ENCODE measurements at places on chromosomes 16 and 17.

DNA sequence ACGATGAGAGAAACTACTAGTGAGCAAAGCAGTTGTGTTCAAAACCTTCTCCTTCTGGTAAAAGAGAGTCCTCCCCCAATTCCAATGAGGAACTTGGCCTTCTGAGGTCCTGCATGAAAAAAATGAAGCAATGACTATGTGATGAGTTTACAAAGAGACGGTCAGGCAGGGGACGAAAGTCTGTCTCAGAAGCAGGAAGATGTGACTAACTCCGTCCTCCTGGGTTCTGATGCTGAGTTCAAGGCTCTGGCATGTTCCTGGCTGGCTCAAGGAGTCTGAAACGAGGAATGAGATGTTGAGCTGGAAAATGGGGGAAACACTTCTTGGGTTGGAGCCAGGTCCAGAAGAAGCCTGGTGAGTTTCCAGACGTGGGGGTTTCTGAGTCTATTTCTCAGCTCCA is 129.6 kb downstream of the CPPED1 start:
- no peak for DNase-seq

GRCh38 chr17:77613627-77614026 is 344.9 kb upstream of the TNRC6C start:
- DNase-seq, result no peak

DNA sequence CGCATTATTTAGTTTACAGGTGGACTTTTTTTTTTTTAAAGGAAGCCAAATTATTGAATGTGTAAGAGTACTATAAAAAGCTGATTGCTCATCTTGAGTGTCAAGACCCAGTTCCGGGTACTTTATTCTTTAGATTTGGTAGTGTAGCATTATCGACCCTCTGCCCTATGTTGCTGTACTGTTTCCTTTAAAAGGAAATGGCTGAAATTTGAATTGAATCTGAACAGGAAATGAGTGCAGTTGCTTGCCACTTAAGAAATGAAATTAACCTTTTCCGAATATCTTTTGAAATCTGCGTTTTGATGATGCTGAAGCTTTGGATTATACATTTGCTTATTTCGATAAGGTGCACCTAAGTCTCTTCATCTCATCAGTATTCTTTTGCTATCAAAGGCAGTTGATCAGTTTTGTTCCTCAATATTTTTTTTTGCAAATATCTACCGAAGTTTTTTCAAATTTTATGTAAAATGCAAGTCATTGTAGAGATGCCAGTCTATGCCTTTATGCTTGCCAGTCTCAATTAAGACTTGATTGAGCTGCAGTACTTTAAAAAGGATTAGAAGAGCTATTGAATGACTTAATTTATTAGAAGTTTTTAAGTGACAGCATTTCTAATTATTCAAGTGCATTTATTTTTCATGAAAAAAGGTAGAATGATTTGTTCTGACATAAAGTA is 1.8 kb downstream of the GGNBP2 start:
- DNase-seq, result no peak

DNA sequence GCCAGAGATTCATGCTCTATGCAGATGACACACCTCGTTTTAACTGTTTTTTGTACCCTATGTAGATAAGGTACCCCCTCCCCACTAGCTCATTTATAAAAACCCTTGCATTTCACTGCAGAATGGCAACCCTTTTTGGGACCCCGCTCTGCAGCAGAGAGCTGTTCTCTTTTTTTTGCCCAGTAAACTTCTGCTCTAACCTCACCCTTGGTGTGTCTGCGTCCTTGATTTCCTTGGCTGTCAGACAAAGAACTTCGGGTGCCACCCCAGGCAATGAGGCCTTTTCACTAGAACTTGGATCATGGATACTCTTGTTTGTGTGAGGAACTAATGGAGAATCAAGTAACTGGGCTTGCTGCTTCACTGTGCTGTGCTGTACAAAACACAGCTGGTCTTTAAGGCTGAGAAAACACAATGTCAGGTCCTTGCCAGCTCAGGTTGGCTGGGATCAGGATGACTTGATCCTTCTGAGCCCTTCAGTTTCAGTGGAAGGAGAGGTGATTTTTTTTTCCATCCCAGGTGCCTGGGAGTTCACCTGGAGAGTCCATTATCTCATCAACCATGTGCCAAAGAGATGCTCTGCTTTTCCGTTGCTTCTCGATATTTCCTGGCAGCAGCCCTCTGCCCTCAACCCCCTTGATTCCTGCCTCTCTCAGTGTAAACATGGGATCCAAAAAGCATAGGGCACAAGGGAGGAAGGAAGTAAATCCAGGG is 133.2 kb upstream of the FAM20A start:
- no peak for DNase-seq

- no peak for DNase-seq
These were observed 10.6 kb downstream of the CTRB1 start for GRCh38 chr16:75229172-75230031.

DNA sequence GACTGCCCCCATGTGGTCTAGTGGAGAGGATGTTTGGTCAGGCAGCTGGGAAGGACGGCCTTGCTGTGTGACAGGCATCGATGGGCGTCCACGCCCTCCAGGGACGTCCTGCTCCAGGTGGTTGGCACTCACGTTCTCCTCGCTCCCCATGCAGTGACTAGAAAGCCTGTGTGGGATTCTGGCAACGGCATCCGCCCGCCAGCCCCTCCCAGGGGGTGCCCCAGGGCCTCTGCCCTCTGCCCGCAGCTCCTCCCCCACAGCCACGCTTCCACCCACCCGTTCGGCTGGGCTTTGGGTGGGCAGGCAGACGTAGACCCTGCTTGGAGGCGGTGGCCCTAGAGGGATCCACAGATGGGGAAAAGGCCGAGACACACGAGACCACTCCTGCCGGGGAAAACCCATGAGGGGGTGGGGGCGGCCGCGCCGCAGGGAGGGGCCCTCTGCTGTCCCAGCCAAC is 4.7 kb upstream of the IL17C start:
- DNase-seq, result peak; percentile 15

- no peak for DNase-seq
These were observed 432.6 kb downstream of the UTP18 start for GRCh38 chr17:51692917-51693316.

- DNase-seq, result no peak
These were observed 4.6 kb downstream of the SLC25A10 start for GRCh38 chr17:81716674-81716996.

GRCh38 chr17:62723842-62724241 is 84.3 kb downstream of the MARCHF10 start:
- DNase-seq, result peak; percentile 80

GRCh38 chr16:81838794-81839193 is 59.7 kb downstream of the PLCG2 start:
- no peak for DNase-seq

DNA sequence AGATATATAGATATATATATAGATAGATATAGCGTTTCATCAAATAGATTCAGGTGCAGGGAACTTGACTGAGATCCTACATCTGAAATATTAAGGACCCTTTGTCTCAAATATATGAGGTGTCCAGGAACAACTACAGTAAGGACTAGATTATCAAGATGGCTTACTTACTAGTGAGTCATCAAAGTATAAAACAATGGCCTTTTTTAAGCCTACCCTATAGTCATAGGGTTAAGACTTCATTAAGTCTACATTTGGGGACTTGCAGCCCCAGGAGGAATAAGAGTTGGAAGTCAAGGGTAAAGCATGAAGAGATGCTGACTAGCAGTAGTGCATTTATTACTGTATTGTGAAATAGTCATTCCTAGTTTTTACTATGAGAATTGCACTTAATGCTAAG is 1023.4 kb downstream of the CDH11 start:
- no peak for DNase-seq

- no peak for DNase-seq
These were observed 22.3 kb upstream of the TRAP1 start for GRCh38 chr16:3739636-3740035.

- DNase-seq, result no peak
These were observed 762 bp downstream of the PYCARD start for GRCh38 chr16:31201582-31202413.

DNA sequence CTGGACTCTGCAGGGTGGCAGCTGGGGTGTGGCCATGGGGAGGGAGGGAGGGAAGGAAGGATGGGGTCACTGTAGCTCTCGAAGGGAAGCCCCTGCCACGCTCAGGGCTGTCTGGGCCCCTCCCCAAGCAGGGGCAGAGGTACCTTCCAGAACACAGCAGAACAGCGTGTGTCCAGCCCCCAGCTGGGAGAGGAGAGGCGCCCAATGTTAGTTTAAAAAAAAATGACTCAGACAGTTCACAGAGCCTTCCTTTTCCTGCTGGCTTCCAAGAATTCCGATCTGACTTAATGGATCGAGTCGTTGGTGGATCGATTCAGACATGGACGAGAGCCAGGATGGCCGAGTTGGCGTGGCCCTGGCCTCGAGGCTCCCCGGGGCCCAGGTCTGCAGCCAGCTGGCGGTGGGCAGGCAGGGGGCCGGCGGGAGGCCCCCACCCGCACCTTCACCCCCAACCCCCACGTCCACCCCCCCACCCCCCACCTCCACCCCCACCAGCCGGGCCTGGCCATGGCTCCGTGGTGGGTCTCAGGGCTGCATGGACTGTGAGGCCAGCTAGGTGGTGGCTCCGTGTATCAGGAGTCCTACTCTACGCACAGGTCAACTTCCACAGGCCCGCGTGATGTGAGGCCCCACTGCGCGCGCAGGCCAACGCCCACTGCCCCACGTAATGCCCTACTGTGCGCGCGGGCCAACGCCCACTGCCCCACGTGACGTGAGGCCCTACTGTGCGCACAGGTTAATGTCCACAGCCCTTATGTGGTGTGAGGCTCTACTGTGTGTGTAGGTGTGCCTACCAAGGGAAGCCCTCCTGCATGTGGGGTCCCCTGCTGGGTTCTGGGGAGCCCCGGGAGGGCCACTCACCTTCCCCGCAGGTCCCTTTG is 21.8 kb downstream of the CACNA1H start:
- no peak for DNase-seq

GRCh38 chr16:84765616-84766580 is 53.9 kb upstream of the CRISPLD2 start:
- no peak for DNase-seq

DNA sequence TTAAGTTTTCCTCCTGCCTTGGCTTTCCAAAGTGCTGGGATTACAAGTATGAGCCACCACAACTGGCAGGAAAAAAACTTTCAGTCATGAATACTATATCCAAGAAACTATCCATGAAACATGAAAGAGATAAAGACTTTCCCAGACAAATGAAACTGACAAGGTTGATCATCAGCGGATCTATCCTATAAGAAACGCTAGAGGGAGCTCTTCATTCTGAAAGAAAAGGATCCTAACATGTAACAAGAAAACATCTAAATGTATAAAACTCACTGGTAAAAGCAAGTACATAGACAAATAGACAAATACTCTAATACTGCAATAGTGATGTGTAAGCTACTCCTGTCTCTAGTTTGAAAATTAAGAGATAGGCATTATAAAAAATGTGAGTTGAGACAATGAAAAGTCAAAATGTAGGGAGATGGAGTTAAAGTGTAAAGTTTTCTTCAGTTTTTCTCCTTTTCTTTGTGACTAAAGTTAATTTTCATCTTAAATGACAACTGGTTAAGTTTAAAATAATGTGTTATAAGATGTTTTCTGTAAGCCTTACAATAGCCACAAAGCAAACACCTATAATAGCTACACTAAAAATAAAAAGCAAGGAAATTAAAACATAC is 79.6 kb upstream of the TEKT1 start:
- peak; percentile 63 for DNase-seq

- DNase-seq, result peak; percentile 81
These were observed 44.2 kb downstream of the WDR45B start for GRCh38 chr17:82603981-82604448.

DNA sequence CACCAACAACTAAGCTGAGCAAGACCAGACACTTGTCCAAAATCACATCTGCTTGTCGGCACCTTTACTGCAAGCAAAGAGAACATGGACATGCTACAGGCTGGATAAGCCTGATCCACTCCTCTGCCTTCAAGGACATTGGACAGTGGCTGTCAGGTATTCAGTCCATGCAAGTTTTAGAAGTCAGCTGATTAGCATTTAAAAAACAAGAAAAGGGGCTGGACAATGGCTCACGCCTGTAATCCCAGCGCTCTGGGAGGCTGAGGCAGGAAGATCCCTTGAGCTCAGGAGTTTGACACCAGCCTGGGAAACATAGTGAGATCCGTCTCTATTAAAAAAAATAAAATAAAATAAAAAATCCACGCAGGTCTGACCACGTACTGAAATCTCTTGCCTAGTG is 20.3 kb downstream of the PARN start:
- DNase-seq, result no peak

DNA sequence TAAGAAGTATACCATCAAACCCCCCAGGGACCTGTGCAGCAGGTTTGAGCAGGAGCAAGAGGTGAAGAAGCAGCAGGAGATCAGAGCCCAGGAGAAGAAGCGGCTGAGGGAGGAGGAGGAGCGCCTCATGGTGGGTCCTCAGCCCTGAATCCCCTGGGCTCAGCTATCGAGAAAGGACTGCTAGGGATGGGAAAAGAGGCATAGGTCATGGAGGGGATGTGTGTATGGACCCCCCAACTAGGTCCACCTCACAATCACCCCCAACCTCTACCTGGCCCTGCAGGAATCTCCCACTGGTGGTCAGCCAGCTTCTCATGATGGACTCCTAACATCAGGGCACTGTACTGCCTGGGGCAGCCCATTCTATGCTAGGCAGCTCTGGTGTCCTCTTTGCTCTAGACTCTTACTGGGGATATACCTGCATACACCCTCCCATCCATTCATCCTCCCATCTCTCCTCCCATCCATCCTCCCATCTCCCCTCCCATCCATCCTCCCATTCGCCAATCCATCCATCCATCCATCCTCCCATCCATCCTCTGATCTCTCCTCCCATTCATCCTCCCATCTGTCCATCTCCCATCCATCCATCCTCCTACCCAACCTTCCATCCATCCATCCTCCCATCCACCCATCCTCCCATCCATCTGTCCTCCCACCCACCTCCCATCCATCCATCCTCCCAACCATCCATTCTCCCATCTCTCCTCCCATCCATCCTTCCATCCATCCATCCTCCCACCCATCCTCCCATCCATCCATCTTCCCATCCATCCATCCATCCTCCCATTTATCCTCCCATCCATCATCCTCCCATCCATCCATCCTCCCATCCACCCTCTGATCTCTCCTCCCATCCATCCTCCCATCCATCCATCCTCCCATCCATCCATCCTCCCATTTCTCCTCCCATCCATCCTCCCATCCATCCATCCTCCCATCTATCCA is 10.6 kb downstream of the DRC7 start:
- no peak for DNase-seq

DNA sequence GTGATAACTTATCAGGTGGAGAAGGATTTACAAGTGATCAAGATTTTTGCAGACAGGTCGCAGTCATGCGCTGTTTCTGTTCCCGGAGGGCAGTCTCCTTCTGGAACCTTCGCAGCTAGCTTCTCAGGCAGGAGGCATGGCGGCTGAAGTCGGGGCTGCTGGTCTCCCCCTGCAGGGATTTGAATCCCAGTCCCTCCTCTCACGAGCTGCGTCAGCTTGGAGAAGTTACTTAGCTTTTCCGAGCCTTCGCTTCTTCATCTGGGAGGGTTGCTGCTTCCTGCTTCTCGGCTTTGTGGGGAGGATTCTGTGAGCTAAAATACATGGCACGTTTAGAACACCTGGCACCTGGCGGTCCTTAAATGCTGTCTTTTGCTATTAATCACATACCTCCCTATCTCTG is 287.8 kb upstream of the FOXF1 start:
- DNase-seq, result no peak

Measured in NCI-H510A treated with DMSO at 0.1 percent for 48 hours (cell line).